ENCODE measurements at places on chromosomes 13 and 19.

DNA sequence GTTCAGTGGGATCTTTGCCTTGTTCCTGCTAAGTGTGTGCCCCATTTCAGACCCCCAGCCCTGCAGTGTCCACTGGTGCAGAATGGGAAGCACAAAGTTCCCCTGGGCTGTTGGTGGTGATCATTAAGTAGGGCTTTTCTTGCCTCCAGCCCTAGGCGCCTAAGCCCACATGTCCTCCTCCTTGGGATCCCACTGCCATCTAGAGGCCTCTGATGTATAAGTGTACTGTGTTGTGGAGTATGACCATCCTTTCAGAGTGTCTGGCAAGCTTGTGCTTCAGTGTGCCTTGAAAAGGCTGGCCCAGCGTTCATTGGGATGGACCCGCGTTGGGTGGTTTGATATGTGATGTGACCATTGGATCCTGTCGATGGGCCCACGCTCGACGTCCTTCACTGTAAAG is 71.2 kb downstream of the WASF3 start:
- DNase-seq: no peak

DNA sequence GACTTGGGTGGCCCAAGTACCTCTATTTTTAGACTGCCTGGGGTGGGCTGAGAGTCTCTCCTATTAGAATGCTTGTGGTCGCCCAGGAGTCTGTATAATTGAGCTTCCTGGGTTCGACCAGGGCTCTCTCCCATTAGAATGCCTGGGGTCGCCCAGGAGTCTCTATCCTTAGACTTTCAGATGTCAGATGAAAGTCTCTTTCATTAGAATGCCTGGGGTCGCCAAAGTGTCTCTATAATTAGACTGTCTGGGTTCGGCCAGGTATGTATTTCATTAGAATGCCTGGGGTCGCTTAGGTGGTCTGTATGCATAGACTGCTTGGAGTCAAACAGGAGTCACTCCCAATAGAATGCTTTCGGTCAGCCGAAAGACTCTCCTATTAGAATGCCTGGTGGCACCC is 1471.7 kb downstream of the UQCRFS1 start:
- no peak for DNase-seq

GRCh38 chr13:36673352-36673751 is 468 bp upstream of the SERTM1 start:
- DNase-seq: no peak

GRCh38 chr13:110014719-110015118 is 228.3 kb upstream of the IRS2 start:
- DNase-seq: no peak

DNA sequence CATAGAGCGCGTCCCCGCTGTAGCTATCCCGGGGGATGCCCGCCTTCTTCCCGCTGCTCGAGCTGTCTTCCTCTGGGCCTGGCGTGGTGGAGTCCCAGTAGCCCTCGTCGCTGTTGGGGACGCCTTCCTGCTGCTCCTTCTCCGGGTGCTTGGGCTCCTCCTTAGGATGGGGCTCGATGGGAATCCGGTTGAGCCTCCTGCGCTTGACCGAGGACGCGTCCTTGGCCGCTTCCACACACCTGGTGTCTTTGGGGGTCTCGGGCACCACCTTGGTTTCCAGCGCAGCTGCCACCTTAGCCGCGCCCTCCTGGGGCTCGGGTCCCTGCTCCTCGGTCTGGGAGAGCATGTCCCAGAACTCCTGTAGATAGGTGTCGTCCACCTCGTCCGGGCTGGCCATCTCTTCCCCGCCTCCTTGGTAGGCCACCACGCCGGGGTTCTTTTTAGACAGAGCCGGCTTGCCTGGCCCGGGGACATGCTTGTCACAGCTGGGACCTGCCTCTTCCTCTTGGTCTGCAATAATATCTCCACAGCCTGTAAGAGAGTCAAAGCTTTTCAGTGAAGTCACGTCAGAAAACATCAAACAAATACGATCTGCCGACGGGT is 2.0 kb downstream of the AMER2 start:
- DNase-seq: no peak

DNA sequence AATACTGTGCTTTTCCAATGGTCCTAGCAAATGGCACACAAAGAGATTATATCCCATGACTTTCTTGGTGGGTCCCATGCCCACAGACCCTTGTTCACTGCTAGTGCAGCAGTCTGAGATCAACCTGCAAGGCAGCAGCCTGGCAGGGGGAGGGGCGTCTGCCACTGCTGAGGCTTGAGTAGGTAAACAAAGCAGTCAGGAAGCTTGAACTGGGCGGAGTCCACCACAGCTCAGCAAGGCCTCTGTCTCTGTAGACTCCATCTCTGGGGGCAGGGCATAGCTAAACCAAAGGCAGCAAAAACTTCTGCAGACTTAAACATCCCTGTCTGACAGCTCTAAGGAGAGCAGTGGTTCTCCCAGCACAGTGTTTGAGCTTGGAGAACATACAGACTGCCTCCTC is 82.9 kb downstream of the ZNF737 start:
- no peak for DNase-seq

DNA sequence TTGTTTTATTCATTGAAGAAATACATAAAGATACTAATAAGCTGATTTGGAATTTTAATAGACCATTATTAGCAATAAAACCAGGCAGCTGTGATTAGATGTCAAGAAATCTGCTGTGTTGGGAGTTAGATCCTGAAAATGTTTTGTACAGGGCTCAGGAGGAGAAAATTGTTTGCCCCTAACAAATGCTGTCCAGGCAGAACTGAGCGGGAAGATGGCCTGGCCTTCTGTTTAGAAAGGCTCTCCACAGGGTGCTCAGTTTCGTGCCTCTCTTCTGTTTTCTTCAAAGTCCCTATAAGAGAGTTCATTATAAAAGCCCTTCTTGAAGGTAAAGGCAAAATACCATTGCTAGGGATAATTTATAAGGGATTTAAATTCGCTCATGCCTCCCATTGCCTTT is 64.1 kb downstream of the ERCC5 start:
- DNase-seq: no peak

GRCh38 chr19:1754636-1755466 is 1.5 kb downstream of the ONECUT3 start:
- DNase-seq: no peak

- no peak for DNase-seq
These were observed 9.5 kb upstream of the COMP start for GRCh38 chr19:18800636-18801035.

DNA sequence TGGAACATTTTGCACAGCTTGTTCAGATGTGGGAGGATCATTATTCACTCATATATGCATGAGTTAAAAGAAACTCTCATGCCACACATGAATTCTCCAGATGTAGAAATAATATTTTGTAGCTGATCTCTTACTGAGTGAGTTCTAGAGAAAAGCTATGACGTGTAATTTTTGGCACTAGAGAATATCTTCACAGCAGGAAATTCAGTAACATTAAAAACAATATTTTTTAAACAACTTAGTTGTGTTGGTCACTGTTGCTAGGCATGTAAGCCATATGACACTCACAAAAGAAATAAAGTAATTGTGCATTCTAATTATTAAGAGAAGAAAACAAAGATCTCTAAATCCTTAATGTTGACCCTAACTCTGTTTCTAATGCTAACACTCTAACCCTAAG is 371.4 kb upstream of the SLC10A2 start:
- no peak for DNase-seq

DNA sequence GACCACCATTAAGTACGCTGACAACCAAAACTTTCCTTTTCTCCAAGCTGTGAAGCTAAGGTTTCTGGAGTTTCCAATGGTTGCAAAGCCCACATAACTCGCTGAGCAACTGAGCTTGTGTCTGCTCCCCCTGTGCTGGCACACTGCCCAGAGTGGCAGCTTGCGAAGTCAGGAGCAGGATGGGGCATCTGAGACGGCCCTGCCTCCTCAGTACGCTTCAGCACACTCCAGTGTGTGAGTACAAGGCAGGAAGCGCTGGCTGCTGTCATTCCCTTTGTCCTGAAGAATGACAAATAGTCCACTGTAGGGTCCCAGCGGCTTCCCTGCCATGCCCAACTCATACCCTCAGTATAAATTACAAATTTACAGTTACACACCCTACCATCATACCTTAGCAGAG is 51.5 kb downstream of the SKA3 start:
- DNase-seq: no peak

GRCh38 chr19:18861235-18861634 is 29.5 kb downstream of the UPF1 start:
- no peak for DNase-seq

DNA sequence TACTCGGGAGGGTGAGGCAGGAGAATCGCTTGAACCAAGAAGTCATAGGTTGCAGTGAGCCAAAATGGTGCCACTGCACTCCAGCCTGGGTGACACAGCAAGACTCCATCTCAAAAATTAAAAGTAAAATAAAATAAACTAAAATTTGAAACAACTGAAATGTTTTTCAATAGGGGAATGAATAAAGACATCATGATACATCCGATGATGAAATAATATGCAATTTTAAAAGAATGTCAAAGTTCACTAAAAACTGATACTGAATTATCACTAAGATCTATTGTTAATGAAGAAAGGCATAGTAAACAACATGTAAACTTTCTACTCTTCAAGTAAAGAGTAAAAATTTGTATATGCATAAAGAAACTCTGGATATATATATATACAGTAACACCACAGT is 8.5 kb downstream of the CARD8 start:
- DNase-seq: no peak

DNA sequence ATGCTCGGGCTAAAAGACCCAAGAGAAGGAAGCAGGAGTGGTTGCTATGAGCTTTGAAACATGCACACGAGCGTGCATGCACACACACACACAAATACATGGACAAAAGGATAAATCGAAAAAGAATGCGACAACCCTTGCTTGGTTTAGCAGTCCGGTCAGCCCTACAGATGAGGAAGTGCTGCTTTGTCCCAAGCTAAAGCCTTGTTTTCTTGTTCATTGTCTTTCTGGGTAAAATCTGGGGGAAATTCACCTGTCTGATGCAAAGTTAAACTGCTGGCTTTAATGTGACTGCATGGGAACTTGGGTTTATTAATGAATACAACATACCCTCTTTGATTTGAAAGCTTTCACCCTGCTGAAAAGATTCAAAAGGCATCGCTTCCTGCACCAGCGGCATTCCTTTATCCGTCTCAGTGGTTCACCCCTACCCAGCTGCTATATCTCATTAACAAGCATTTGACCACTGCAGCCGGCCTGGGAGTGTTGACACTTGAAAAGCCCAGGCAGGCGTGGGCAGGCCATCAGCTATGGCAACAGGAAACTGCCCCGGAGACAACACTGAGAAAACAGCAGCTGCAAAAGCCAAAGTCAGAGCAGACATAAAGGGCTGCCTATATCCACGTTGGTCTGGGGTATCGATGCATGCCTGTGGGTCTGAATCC is 301.7 kb downstream of the NDFIP2 start:
- no peak for DNase-seq

- DNase-seq: no peak
These were observed 6.7 kb downstream of the KLK14 start for GRCh38 chr19:51075998-51076397.

DNA sequence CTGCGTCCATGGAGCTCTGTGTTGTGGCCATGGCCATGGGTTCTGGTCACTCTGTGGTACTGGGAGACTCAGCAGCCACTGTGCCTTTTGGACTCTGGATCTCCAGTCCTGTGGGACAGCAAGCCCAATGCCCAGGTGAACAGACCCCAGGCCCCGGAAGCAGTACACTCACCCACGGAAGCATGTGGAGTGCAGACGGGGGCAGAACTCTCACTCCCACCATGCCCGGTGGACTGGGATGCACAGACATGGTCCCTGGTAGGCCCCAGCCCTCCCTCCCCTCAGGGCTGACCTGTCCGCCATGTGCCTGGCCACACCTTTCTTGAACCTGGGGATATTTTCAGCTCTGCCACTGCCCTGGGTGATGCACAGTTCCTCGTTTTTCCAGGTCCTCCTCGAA is 163.3 kb downstream of the URI1 start:
- no peak for DNase-seq

DNA sequence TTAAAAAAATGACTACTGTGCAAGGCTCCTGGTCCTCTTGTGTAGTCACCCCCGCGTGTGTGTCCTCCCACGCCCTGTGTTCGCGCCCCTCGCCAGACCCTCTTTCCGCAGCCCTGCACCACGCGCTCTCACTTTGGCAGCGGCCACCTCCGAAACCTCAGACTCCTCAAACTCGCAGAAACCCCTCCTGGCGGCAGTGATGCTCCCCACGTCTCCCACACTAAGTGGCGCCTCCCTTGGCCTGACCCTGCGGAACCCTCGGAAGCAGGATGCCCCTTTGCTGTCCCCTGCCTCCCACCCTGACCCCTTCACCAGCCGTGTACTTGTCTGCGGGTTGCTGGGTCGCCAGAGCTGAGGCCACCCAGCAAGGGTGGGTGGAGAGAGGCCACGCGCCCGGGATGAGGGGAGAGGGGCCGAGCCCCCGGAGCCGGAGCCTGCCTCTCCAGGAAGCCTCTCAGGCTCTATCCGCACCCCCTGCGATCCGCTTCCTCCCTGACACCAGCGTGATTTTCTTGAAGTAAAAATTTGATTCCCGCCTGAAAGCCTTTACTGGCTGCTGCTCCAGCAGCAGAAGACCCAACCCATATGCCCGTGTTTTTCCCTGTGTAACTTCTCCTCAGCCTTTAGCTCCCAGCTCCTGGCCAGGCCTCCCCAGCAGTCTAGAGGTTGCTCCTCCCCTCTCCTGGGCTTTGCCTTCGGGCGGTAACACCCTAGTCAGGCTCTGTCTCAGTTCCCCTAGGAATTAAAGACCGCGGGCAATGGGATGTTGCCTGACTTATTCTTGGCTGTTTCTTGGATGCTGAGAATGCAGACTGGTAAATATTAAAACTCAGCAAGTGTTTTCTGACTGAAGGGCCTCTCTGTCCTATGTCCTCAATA is 55.2 kb downstream of the MIPEP start:
- DNase-seq: no peak

- DNase-seq: no peak
These were observed 201.5 kb downstream of the TM9SF2 start for GRCh38 chr13:99702687-99703319.

DNA sequence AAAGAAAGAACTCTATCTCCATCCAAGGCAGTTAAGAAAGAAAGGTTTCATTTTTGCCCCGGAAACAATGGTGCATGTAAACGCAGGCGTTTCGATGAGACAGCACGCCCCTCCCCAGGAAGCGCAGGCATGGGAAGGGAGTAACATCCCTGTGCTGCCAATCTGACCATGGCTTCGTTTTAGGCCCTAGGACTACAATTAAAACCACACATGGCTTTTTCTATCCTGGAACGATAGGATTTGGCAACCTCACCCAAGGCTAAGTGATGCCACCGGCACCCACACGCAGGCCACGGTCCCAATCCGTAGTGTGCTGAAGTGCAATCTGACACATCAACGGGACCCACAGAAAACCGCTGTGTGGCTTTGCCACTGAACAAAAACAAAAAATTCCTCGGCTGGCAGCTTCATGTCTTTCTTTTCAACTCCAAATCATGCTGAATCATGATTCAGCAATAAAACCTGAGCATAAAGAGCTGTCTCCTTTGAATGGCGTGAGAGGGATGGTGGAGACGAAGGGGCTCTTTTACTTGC is 24.2 kb downstream of the RANBP3 start:
- DNase-seq: no peak

GRCh38 chr13:114102131-114102520 is 30.3 kb downstream of the RASA3 start:
- no peak for DNase-seq

DNA sequence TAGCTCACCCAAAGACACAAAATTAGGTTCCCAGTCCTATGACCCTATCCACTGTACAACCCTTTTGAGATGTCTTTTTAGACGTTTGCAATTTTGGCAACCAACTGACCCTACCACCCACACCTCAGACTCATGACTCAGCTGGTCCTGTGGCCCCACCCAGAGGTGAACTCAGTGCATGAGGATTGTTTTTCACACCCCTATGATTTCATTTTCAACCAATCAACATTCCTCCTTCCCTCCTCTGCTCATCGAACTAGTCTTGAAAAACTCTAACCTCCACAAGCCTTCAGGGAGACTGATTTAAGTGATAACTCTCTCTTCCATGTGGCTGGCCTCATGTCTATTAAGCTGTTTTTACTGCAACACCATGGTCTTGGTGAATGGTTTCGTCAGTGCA is 350.7 kb downstream of the UQCRFS1 start:
- no peak for DNase-seq

Data from HFF-Myc (cell line).